NCI-H146 (cell line): ENCODE measurements at places on chromosomes 2 and 18.

GRCh38 chr2:120283649-120284048 is 31.0 kb downstream of the RALB start:
- DNase-seq = no peak

GRCh38 chr18:78006006-78006773 is 756.5 kb downstream of the GALR1 start:
- DNase-seq = no peak

- no peak for DNase-seq
These were observed 80.3 kb downstream of the MBOAT2 start for GRCh38 chr2:8923183-8923582.

GRCh38 chr2:202639231-202639630 is 4.5 kb downstream of the FAM117B start:
- no peak for DNase-seq

GRCh38 chr18:79770501-79770815 is 27.3 kb upstream of the KCNG2 start:
- no peak for DNase-seq

GRCh38 chr18:11219571-11219970 is 70.2 kb upstream of the PIEZO2 start:
- no peak for DNase-seq

DNA sequence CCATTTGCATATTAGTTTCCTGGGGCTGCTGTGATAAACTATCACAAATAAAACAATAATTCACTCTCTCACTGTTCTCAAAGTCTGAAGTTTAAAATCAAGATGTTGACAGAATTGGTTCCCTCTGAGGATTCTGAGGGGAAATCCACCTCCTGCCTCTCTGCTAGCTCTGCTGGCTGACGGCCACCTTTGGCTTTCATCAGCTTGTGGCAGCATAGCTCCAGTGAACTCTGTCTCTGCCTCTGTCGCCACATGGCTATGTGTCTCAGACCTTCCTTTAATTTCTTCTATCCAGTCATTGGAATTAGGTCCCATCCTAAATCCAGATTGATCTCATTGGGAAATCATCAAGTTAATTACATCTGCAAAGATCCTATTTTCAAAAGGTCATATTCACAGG is 38.9 kb upstream of the TRIM43 start:
- no peak for DNase-seq

- no peak for DNase-seq
These were observed 615 bp upstream of the CCNT2 start for GRCh38 chr2:134917888-134918525.

DNA sequence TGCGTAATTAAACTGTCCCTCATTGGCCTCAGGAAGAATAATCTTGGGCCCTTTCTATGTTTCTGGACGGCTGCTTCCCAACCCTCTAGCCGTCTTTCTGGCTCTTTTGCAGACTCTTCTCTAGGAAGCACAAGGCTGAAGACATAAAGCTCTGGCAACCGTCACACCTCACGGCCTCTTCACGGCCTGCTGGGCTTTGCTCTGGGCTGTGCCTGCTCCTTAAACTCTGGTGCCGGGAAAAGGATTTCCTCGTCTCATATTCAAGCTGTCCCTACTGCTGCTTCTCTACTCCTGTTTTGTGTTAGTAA is 36.0 kb upstream of the WIPF1 start:
- no peak for DNase-seq

DNA sequence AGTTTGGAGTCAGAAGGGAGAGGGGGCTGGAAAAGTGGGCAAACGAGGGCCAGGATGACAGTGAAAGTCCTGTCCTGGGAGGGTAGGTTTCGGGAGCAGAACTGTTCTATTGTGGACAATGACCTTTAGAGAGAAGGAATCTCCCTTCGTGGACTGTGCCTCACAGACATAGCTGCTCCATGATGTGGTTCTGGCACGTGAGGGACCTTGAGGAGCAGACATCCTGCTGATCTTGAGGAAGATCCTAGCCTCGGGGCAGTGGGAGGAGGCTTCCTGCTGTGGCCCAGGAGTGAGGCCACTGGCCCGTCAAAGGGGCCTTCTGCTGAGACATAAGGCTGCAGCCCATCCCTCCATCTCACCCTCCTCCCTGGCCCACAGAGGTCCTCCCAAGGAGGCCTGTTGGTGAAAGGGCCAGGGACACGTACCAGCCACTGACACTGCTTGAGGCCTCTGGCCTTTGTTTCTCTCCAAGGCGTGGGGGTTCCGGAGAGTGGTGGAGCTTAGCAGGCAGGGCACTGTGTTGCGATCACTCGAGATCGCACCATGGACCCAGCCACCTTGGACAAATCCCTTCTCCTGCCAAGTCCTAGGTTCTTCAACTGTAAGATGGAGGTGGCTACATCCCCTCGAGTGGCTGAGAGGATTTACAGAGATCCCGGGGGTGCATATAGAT is 167.2 kb downstream of the CELF4 start:
- no peak for DNase-seq

DNA sequence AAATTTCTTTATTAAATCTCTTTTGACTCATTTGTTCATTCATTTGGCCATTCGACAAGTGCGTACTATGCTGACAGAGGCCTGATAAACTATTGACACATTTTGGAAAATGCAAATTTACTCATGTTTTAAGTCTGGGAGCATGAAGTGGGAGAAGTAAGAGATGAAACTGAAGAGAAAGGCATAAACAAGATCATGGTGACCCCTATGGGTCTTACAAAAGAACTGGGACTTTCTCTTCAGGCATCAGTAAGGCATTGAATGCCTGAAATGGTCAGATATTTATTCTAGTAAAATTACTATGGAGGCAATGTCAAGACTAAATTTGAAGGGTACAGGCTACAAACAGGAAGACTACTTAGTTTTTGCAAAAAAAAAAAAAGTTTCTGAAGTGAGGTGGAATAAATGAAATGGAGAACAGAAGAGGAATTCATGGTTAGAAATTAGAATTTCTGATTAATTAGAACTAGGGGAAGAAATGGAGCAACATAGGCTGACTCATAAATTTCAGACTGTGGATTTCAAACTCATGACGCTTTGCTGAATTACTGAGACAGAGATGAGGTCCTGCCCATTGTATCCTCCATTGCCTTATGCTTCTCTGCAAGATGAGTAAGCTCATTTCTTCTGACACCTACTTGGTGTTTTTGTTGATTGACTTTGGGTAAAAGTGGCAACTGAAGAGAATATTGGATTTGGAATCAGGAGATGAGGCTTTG is 32.7 kb downstream of the VSNL1 start:
- no peak for DNase-seq

DNA sequence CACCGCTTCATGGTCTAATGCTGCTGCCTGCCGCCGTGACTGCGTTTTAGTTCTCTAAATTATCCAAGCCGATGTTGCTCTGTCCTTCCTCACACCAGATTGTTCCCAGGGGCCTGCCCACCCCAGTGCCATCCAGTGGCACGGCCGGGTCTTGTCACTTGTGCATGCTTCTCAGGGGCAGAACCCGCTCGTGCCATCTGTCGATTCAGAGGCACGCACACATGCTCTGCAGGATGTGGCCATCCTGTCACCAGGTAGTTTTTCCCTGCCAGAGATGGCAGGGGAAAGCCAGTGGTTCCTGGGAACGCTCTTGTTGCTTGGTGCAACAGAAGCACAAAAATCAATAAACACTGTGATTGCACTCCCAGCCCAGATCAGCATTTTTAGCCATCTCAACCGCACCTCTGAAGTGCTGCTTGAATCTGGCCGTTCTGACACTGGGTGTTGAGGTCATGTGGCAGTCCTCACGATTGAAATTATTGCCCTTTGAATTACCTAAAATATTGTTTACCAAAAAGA is 119.6 kb upstream of the BOD1L2 start:
- no peak for DNase-seq

DNA sequence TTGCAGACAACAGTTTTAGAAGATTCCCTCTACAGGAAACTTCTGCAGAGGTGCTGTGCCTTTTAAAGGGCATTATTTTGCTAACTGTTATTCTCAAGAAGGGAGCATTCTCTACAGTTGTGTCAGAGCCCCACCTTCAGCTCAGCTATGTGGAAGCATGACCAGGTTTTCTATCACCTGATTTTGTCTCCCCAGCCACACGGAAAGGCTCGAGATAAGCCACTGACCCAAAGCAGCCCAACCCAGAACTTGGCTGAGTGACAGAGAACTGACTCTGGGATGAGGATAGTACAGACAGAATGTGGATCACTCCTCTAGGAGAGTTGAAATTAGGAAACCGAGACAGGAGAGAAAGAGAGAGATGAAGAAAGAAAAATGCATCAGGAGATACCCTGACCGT is 10.7 kb downstream of the COL4A4 start:
- DNase-seq = no peak

DNA sequence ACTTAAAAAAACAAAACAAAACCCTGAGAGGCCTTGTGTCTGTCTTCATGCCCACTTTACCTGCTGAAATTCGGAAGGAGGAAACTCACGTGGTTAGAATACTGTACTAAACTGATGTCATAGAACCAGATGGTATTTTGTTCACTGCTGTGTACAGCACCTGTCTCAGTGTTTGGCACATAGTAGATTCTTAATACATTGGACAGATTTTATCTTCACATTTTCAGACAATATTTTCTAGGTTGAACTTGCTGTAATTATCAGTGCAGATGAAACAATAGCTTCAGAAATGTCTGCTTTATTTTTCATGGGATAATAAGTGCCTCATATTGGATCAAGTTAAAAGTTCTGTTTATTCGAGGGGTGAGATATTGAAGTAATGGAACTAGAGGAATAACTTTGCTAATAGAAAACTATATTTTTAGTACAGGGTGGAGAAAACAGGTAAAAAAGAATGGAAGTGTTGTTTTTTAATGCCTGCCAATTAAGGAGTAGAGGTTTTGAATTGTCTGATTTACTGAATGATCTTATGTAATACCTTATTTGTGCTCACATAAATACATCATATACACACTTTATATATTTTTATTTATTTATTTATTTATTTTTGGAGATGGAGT is 23.7 kb downstream of the DDX1 start:
- DNase-seq = no peak

GRCh38 chr2:240452462-240453256 is 17.2 kb downstream of the GPC1 start:
- DNase-seq = peak; percentile 78

- no peak for DNase-seq
These were observed 100.3 kb downstream of the B3GNT2 start for GRCh38 chr2:62296034-62296831.

DNA sequence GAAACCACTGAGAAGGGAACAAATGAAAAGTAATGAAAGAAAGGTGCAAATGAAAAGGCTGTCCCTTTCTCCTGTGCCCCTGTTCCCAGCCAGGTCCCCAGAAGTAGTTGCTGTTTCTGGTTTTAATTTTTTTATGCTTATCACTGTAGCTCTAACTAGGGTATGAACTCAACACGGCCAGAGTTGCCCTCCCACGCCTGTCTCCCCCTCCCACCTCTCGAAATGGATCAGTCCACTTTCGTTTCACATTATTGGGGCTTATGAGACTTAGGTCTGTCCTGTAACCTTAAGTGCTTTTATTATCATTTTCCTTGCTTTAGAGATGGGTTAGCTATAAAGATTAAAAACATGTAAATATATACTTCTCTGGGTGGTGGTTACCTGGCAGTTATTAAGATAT is 8.6 kb downstream of the RBFA start:
- DNase-seq = no peak

DNA sequence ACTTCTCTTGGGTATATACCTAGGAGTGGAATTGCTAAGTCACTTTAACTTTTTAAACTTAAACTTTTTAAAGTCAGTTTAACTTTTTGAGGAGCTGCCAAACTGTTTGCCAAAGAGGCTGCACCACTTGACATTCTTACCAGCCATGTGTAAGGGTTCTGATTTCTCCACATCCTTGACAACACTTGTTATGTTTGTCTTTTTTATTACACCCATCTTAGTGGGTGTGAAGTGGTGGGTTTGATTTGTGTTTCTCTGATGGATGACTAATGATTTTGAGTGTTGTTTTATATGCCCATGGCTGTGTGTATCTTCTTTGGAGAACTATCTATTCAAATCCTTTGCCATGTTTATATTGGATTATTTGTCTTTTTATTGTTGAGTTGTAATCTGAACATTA is 13.6 kb downstream of the ASAP2 start:
- DNase-seq = no peak

DNA sequence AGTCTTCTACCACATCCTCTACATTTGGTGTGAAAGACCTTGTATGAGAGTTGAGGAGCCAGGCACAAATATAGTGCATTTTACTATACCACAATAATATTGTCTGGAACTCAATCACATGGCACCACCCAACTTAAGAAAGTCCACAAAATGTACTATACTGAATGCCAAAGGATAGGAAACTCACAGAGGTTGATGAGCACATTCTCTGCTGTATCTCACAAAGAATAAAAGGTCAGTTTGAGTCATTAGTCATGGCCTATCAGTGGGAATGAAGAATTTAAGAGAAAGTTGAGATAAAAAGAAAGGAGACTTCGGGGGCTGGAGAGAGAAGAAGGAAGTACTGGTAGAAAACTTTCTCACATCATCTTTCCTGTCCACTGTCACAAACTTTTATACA is 134.3 kb downstream of the RDH14 start:
- DNase-seq = no peak

GRCh38 chr2:3051266-3051665 is 326.4 kb downstream of the EIPR1 start:
- DNase-seq = no peak

- no peak for DNase-seq
These were observed 485.1 kb downstream of the THSD7B start for GRCh38 chr2:137250401-137250800.

GRCh38 chr18:41753826-41754225 is 201.2 kb upstream of the PIK3C3 start:
- no peak for DNase-seq

- DNase-seq = peak; percentile 80
These were observed 447.0 kb upstream of the ID2 start for GRCh38 chr2:8234757-8235374.

DNA sequence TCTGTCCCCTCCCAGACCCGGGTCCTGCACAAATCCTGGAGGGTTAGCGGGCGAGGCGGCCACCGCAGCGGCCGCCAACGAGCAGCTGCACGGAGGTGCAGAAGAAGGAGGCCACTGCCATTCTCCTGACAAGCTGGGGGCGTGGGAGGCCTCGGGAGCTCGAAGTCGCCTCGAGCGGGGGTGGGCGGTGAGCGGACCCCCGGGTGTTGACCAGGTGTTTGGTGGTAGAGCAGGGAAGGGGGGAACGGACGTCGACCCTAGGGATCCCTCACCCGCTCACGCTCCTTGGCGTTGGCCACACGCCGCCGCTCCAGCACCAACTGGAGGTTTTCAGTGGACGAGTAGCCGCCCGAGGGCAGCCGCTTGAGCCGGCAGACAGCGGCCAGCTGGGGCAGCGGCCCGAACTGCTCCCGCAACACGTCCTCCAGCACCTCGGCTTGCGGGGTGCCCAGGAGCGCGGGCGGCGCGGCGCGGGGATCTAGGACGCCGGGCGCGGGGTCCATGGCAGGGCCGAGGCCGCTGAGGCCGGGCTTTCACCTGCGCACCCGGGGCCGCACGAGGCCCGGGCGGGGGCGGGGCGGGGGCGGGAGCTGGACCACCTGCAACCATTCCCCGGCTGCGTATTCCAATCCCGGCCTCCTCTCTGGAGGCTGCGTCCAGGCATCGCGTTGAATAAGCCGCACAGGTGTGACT is at the start of gene FIGLA:
FIGLA (minus strand) TSS at position 508 of the 693 bp plus-strand sequence; CDS start at position 503, 5 bp downstream.
- no peak for DNase-seq
